ENCODE measurements at places on chromosomes 16 and 17.

DNA sequence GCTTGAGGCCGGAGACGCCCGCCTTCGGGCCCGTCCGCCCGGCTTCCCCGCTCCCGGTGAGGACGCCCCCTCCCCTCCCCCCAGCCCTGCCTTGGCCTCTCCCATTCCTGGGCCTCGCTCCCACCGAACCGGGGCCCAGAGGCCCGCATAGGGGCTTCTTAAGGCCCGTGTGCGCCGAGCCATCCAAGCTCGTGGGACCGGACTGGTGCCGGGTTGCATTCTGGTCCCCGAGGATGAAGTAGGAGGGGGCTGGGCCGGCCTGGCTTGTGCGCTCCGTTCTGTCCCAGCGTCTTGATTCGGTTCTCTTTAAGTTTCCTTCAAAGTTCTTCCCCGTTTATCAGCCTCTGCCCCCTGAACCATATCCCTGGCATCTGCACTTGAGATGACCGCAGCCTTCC is 488 bp downstream of the SENP3 start:
- no peak for DNase-seq

DNA sequence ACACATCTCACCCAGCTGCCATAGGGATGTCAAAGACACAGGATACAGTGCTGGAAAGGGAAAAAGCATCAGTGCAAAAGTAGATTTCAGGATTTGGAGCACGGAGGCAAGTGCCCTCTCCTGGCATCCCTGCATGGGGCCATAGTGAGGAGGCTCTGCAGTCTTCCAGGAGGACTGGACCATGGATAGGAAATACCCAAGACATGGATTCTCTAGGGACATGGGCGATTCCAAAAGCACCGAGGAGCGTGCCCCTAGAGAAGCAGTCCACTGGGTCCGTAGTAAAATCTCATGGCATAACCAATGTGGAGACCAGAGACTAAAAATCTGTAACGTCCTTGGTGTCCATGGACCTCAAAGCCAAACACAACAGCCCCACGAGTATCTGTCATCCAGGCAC is 818.2 kb downstream of the KCNJ18 start:
- no peak for DNase-seq

DNA sequence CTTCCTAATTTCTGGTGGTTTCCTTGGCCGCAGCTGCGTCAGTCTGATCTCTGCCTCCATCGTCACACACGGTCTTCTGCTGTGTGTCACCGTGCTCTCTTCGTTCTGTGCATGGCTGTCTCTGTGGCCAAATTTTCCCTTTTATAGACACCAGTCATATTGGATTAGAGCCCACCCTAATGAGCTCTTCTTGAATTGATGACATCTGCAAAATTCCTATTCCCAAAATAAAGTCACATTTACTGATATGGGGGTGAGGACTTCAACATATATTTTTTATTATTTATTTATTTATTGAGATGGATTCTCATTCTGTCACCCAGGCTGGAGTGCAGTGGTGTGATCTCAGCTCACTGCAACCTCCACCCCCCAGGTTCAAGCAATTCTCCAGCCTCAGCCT is 38.4 kb downstream of the GINS3 start:
- no peak for DNase-seq

DNA sequence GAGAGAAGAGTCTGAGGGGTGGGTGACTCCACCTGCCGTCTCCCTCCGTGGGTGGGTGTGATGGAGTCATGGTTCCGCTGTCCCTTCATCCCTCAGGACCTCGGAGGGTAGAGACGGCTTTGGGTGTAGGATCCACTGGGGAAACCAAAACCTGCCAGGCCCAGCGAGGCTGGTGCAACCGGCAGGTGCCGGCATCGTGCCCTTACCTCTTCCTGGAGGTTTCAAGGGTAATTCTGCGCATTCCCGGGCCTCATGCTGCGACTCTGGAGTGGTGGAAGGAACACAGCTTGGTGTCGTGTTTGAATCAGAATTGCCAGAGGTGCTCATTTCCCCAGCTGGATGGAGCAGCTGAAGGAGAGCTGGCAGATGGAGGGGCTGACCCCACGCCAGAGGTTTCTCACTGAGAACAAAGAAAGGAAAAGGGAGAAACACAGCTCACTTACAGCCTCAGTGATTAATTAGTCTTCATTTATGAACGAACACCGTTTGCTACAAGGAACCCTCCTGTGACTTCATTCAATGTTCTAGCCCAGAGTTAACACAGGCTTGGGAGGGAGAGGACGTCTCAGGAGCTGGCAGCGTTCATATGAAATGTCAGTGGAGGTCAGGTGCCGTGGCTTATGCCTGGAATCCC is 16.3 kb upstream of the ATP2A3 start:
- DNase-seq, result no peak

GRCh38 chr16:66495440-66495839 is 54.5 kb downstream of the TK2 start:
- DNase-seq, result no peak

GRCh38 chr16:89705006-89705405 is 3.5 kb upstream of the SPATA2L start:
- no peak for DNase-seq

DNA sequence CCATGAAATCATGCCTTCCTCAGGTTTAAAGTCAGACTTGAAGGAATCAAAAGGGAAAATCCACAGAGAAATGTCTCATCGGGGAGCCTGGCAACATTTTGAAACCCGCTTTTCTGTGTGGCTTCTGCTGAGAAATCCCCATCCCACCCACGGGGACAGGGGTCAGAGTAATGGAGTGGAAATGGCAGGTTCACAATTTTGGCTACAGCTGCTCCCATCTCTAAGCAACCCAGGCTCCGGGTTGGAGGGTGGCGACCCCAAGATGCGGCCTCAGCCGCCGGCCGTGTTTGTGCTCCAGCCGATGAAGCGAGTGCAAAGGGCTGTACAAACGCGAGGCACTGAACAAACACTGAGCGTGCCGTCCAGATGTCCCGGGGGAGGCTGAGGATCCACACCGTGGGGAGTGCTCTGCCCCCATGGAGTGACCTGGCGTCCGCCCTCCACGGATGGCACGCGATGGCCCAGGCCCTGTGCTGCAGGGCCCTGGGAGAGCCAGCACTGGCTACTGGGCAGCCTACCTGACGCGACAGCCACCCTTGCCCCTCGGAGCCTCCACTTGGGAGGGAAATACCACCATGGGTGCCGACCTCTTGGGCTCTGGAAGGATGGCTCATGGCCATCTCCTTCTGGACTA is 22.2 kb downstream of the SLC43A2 start:
- DNase-seq, result no peak

DNA sequence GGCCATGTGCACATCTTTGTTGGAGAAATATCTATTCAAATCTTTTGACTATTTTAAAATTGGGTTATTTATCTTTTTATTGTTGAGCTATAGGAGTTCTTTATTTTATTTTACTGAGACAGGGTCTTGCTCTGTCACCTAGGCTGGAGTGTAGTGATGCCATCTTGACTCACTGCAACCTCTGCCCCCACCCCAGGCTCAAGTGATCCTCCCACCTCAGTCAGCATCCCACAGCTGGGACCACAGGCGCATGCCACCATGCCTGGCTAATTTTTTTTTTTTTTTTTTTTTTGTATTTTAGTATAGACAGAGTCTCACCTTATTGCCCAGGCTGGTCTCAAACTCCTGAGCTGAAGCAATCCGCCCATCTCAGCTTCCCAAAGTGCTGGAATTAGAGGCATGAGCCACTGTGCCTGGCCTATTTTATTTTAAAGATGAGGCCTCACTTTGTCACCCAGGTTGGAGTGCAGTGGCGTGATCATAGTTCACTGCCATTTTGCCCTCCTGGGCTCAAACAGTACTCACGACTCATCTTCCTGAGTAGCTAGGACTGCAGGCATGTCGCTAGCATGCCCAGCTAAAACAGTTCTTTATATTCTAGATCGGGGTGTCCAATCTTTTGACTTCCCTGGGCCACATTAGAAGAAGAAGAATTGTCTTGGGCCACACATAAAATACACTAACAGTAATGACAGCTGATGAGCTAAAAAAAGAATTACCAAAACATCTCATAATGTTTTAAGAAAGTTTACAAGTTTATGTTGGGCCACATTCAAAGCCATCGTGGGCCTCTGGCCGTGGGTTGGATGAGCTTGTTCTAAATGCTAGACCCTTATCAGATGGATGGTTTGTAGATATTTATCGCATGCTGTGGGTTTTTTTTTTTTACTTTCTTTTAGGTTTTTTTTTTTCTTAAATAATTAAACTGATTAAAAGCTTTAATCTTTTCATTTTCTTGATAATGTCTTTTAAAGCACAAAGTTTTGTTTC is 13.7 kb downstream of the TENT4B start:
- peak; percentile 16 for DNase-seq

- DNase-seq, result no peak
These were observed 69.9 kb upstream of the MSI2 start for GRCh38 chr17:57186226-57187019.

- no peak for DNase-seq
These were observed 152.7 kb downstream of the RAB11FIP4 start for GRCh38 chr17:31544186-31544585.

- no peak for DNase-seq
These were observed 87.8 kb downstream of the PMP22 start for GRCh38 chr17:15177343-15177742.

GRCh38 chr17:73283841-73284282 is 22.2 kb upstream of the CPSF4L start:
- DNase-seq, result no peak

DNA sequence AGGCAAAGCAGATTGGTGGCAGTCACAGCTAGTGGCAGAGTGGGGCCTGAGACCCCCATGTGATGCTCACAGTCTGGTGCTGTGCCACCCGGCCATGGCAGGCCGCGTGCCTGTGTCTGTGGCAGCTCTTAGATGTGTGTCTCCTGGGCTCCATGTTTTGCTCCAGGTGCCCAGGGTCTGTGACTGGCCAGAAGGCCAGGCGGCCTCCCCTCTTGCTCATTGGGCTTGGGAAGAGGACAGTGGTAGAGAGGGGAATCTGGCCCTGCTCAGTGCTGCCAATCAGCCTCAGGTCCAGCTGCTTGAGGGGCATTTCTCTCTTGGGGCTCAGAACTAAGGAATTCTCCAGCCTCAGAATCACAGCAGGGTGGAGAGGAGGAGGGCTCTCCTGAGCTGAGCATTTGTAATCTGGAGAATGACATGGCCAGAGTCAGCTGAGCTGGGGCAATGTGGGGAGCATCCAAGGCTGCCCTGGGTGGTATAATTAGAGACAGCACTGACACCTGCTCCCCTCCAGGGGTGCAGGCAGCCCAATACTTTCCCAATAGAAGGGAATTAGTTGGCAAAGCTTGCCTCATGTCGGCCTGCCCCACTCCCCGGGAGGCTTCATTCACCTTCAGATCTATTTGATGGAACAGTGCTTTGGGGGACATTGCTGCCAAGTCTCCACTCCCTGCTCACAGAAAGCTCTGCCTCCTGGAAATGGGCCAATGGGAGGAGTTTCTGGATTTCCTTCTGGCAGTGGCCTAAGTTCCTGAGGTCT is 2.7 kb upstream of the LASP1NB start:
- peak; percentile 35 for DNase-seq

GRCh38 chr16:79870016-79870886 is 269.7 kb upstream of the MAF start:
- DNase-seq, result no peak

DNA sequence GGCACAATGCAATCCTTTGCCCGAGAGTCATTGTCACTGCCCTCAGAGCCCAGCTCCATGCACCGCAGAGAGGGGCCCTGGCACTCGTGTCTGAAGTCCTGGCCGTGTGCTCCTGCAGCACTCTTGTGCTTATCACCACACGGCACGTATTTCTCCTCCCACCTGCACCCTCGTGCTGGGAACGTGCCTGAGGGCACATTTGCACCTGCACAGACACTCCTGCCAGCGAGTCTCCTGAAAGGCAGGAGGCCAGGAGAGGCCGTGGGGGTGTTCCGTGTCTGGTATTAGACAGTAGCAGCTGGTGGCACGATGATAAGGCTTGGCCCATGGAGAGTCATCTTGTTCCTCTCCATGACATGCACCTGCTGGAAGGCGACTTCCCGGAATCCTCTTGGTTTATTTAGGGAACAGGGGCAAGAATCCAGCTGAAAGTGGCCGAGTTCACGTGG is 3.4 kb upstream of the ACSF3 start:
- no peak for DNase-seq

GRCh38 chr17:67588326-67588725 is 129.4 kb upstream of the NOL11 start:
- no peak for DNase-seq

- no peak for DNase-seq
These were observed 36.8 kb downstream of the ERCC4 start for GRCh38 chr16:13956635-13957196.

GRCh38 chr17:4609761-4610160 is 25.4 kb downstream of the SMTNL2 start:
- DNase-seq, result no peak

DNA sequence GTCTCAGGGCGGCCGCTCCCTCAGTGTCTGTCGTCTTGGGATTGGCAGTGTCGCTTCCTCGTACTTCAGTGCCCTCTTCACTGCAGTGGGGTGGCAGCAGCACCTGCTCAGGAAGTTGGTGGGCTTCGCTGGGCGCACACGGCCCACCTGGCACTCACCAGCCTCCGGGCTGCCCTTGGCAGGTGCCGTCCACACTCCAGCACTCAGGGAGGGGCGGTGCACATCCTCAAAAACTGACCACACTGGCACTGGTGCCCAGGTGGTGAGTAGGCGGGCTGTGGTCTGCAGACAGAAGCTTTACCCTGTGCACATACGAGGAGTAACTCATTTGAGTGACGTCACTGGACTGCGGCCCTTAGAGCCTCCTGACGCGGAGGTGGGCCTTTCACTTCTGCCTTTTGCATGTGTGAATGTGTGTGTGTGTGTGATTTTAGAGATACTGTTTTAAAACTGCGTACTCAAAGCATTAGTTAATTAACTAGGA is 94.6 kb downstream of the BANP start:
- no peak for DNase-seq

DNA sequence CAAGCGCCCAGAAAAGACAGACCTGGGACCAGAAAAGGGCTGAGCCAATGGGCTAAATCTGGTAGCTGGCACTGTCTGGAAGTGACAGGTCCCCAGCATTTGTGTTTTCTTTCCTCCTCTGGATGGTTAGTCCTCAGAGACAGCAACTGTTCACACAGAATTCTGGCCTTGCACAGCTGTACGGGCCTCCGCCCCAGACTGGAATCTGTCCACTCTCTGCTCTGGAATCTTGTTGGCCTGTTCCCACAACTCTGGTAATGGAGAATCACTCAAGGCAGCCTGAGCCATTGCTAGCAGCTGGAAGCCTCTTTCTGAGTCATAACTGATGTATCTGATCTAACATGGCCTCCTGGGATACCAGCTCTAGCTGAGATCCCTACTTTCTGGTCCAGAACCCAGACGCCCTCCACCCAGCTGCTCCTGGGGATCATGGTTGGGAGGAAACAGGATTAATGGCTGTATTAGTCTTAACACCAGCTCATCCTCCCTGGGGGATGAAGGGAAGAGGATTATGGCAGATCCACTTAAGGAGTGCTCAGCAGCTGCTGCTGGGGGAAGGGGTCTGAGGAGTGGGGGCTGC is 9.1 kb downstream of the ZNF668 start:
- peak; percentile 64 for DNase-seq

DNA sequence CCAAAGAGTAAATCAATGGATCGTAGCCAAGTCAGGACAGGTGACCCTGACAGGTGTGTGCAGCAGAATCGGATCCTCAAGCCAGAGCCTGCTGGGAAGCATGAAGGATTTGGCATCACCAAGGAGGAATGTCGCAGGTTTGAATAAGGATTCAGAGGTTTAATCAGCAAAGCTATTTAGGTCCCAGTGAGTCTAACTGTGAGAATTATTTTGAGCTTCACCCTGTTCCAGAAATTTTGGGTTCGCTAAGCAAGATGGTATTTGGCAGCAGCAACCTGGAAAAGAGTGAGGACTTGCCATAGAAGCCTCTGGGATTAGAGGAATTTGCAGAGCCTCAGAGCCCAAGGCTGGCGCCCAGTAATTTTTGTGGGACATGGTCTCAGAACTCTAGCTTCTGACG is 173.0 kb downstream of the CCDC182 start:
- no peak for DNase-seq
